Esophagus squamous epithelium (tissue), 5 donors: ENCODE measurements at places on chromosomes 7 and 10.

- no peak for DNase-seq
These were observed 55.4 kb upstream of the RAB11FIP2 start for GRCh38 chr10:118102121-118102520.

GRCh38 chr7:47576031-47576865 is 5.7 kb downstream of the TNS3 start:
- no peak for DNase-seq

GRCh38 chr7:14714161-14714728 is 188.3 kb downstream of the DGKB start:
- no peak for DNase-seq

GRCh38 chr7:106181658-106182265 is 69.7 kb upstream of the SYPL1 start:
- DNase-seq: no peak

DNA sequence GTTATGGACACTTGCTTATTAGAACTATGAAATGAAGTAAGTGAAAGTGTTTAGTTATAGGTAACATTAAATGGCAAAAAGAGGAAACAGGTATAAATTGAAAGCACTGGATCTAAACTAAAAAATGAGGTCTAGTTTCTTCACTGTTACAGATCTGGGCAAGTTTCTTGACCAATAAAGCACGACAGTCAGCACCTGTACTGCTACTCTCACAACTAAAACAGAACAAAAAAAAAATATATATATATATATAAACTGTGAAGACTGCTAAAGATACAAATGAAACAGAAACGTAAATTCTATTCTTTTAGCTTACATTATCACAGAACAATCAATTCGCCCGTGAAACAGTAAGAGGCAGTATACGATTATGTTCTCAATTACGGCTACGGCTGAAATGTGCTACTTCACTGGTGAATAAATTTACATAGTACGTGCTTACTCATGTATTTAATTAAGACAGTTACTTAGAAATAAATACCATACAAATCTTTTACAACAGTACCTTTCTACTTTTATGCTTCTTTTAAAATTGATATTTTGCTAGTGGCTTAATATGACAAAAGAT is 4.2 kb downstream of the AHR start:
- DNase-seq: no peak

GRCh38 chr7:7769710-7770627 is 51.6 kb upstream of the RPA3 start:
- DNase-seq: no peak

DNA sequence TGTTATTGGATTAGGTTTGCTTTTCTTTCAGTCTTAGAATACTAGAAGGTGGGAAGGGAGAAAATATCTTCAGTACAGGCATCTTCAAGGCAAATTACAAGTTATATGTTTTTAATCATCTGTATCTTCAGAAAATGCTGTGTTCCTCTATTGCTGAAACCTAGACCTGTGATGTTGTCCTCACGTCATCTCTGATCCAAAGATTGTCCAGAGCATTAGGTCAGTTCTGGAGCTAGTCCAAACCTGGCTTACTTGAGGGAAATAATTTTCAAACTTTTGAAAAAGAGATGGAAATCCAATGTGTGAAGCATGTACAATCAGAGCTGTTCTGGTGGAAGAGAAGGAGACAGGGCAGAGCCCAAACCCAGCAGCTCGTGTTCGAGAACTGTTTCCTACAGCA is 217.3 kb downstream of the ZEB1 start:
- no peak for DNase-seq

GRCh38 chr7:31873816-31874597 is 187.0 kb downstream of the PPP1R17 start:
- no peak for DNase-seq

DNA sequence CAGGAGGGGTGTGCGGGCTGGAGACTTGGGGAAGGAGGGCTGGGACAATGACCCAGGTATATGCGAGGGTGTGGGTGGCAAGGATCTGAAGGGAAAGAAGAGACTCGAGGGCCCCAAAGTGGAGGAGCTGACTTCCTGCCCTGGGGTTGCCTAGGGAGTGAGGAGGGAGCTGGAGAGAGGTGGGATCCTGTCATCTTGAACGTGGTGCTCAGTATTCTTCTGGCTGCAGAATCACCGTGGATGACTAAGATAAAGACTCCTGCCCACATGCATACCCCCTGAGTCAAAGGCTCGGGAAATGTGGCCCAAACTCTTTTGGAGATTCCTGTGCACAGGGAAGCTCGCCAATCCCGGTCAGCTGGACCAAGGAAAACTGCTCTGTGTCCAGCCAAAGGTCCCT is 31.2 kb downstream of the COL17A1 start:
- DNase-seq: no peak

DNA sequence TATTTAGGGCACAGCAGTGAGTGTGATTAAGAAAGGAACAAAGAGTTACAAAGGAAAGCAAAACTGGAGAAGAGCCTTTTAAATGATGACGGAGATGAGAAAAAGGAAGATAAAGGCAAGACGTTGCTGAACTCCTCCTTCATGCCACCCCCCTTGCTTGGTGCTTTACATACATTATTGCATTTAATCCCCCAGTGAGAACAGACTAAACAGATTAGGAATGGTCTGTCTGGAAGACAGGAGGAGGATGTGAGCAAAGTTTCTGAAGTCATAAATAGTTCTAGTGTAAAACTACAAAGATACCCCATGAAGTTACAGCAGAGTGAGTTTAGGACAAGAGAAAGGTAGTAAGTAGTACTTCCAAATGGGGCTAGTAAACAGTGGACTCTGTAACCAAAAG is 113.5 kb downstream of the PLCE1 start:
- DNase-seq: no peak

DNA sequence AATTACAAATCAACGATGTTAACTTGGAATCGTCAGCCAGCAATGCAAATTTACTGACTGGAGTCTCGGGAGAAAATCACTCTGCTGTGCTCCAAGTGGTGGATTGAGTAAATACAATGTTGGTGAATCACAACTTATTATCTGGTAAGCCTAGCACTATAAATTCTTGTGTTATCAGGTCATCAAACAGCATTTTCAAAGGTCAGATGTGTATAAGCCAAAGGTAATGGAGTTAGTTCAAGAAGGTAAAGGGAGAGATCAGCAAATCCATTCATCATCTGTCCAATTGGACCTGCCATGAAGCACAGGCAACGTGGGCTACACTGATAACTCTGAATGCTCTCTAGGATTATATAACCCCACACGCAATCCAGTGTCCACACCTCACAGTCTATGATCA is 13.9 kb downstream of the CUBN start:
- DNase-seq: no peak

GRCh38 chr10:77554996-77555397 is 82.6 kb downstream of the KCNMA1 start:
- no peak for DNase-seq

DNA sequence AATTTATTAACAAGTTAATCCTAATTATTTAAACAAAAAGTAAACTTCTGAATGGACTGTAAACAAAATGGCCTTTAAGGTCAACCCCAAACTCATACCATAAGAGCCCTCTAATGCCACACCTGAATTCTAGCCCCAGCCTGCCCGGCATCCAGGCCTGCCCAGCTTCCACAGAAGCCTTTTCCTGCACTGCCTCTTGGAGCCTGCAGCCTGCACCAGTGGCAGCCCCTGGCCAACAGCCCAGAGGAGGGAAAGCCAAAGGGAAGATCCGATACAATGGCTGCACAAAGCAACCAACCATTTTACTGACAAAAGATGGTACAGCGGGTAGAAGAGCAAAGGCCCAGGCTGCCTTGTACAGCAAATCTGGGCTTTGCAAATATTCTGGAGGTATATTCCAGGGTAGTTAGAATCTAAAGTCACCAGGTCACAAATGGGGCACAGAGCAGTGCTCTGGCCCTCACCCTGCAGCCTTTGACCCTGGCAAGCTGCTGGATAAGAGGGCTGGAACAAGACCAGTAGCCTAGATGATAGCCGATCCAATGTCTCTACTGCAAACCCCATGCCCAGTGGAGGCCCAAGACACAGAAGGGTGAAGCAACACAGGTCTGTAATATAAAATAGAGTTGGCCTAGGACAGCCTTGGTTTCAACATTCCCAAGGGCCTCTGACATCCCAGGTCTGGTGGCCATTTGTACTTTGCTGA is 12.5 kb upstream of the CH25H start:
- DNase-seq: no peak

- DNase-seq: no peak
These were observed 147.2 kb downstream of the AKR1D1 start for GRCh38 chr7:138223402-138223879.

- DNase-seq: no peak
These were observed 27.9 kb upstream of the SLC16A12 start for GRCh38 chr10:89563311-89563710.

DNA sequence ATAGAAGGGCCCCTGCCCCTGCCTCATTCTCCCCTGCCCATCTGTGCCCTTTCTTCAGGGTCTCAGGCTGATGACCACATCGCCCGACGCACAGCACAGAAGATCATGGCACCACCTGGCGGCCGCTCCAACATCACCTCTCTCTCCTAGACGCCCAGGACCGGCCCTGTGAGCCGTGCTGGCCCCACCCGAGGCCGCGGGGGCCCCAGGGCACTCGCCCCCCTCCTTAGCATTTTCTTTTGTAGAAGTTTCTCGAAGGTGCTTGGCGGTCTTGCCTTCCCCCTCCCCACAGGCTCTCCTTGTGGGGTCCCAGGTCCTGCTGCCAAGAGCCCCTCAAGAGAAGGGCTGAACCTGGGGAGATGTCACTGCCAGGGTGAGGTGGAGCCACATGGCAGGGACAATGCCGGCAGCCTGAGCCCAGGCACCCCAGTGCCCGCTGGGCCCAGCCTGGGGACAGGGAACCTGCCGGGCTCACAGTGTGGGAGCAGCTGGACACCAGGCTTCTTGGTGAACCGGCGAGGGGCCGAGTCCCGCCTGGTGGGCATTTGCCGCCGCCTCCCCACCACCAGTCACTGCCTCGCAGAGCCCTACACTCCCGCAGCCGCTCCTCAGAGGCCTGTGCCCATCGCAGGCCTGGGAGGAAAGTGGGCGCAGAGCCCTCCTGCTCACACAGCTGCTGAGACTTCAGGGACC is 18.2 kb downstream of the DPYSL4 start:
- DNase-seq: no peak

GRCh38 chr10:128851726-128852125 is 615.3 kb upstream of the MGMT start:
- DNase-seq: no peak

GRCh38 chr7:66442385-66442784 is 186.3 kb upstream of the KCTD7 start:
- no peak for DNase-seq

GRCh38 chr7:2521952-2522591 is 2.5 kb downstream of the LFNG start:
- no peak for DNase-seq

DNA sequence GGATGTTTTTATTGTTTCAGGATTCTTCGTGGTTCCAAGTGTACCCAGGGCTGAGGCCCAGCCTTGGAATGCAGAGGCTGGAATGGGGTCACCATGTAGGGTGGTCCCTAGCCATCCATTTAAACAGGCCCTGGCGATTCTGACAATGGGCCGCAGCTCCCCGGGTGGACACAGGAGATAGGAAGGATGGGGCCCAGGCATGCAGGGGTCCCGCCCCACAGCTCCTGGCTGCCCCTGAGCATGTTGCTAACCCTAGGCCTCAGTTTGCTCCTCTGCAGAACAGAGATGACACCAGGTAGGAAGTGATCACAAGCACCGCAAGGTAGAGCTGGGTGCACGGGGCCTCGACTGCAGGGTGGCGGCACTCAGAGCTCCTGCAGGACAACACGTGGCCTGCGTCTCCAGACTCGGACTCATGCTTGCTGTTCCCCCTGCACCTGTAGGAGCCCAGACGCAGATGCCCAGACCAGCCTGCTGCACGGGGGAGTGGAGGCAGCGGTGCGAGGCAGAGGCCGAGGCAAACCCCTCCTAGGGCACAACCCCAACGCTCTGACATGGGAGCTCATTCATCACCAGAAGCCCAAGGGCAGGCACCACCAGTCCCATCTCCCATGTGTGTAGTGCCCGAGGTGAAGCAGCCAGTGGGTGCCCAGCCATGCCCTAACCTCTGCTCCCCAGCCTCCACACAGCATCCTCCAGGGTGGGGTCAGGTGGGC is 25.5 kb downstream of the VIPR2 start:
- DNase-seq: no peak

DNA sequence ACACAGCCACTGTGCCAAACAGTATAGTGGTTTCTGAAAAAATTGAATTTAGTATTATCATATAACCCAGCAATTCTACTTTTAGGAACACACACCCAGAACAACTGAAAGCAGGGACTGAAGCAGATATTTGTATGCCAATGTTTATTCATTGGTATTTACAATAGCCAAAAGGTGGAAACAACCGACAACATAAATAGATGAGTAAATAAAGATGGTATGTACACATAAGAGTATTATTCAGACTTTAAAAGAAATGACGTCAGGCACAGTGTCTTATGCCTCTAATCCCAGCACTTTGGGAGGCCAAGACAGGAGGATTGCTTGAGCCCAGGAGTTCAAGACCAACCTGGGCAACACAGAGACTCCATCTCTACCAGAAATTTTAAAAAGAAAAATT is 7.2 kb downstream of the CDCA7L start:
- no peak for DNase-seq

DNA sequence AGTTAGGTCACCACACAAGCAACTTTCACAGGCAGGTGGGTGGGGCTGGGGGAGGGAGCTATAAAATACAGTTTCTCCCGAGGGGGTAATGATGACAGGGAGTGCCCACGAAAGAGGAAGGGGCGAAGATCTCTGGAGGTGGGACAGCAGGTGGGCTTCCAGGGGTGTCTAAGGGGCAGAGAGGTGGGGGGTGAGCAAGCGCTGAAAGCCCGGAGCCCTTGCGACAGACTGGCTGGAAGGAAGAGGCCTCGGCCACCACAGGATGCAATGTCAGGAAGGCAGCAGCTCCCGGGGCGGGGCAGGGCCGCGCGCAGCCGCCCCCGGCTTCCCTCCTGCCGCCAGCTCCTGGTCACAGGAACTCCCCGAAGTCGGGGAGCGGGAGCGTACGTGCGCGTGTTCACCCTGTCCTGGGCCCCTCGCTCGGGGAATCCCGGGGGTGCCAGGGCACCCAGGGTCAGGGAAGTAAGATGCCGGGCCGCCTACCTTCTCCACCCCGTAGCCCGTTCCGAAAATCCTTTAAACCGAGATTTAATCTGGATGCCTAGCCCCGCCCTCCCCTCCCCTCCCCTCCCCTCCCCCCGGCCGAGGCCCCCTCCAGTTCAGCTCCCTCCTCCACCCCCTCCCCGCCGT is 105.2 kb upstream of the PPIF start:
- no peak for DNase-seq

DNA sequence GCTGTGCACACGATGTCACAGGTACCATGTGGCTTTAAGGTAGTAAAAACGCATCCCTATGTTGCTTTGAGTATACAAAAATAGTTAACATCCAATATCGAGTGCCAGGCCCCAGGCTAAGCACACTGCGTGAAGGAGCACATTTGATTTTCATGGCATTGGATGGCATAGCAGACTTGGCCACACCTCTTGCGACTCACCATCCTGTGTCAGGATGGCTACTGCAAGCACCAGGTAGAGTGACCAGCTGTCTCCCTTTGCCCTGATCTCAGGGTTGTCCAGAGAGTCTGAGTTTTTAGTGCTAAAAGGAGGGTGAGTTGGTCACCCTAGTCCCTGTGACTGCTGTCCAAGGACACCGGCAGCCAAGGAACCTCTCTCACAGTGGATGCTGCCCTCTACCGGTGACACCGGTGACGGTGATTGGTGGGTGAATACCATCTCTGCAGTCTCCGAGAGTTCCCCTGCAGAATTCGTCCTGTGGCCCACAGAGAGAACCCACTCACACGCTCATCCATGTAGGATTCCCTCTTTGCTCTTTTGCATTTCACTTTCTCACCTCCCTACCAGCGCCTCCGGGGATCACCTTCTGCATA is 76.1 kb downstream of the BICC1 start:
- DNase-seq: no peak

GRCh38 chr7:22666732-22667131 is 60.3 kb upstream of the IL6 start:
- no peak for DNase-seq
